ENCODE measurements at places on chromosomes 7 and 10.

GRCh38 chr10:128723631-128724205 is 597.5 kb upstream of the MKI67 start:
- no peak for DNase-seq

GRCh38 chr10:12638781-12639180 is 289.4 kb downstream of the CAMK1D start:
- no peak for DNase-seq

- DNase-seq = peak; percentile 55
Measured at GRCh38 chr10:123007558-123008354, 839 bp downstream of the IKZF5 start.

GRCh38 chr10:106255111-106255678 is 909.3 kb downstream of the SORCS1 start:
- no peak for DNase-seq

DNA sequence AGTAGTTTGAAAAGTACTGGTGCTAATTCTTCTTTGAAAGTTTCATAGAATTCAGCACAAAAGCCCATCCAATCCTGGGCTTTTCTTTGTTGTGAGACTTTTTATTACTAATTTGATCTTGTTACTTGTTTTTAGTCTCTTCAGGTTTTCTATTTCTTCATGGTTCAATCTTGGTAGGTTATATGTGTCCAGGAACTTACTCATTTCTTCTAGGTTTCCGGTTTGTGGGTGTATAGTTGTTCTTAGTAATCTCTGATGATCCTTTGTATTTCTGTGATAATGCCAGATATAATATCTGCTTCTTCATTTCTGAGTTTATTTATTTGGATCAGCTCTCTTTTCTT is 147.5 kb downstream of the RTKN2 start:
- DNase-seq = no peak

DNA sequence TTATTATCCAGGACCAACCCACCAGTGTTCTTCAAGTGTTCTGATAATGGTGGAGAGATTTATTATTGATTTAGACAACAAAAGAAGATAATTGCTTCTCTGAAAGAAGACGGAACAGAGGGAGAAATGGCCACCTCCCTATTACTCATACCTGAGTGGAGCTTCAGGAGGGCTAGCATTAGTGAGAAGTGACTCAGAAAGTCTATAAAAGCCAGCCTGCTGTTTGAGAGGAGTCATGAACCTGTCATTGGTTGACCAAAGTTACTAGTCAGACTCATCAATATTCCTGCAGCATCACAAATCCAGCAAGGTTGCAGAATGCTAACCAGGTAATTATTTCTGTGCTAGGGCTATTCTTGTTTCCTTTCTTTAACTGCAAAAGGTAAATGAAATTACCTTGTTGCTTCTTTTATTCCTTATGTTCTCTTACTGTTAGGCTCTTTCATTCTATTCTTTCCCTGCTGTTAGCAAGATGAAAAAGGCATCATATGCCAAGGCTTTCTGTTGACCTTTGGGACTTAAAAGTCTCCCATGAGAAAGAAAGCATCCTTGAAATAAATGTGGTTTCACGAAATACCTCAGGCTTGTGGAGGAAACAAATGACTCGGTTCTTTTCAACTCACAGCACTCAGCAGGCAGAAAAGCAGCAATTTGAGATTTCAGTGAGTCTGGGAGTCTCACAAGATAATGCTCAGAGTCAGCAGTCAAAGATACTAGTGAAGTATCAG is 256.4 kb upstream of the PHYHIPL start:
- DNase-seq = no peak

GRCh38 chr10:31749981-31750840 is 178.4 kb downstream of the ARHGAP12 start:
- DNase-seq = peak; percentile 82

GRCh38 chr7:70527520-70528115 is 604.3 kb upstream of the GALNT17 start:
- no peak for DNase-seq

DNA sequence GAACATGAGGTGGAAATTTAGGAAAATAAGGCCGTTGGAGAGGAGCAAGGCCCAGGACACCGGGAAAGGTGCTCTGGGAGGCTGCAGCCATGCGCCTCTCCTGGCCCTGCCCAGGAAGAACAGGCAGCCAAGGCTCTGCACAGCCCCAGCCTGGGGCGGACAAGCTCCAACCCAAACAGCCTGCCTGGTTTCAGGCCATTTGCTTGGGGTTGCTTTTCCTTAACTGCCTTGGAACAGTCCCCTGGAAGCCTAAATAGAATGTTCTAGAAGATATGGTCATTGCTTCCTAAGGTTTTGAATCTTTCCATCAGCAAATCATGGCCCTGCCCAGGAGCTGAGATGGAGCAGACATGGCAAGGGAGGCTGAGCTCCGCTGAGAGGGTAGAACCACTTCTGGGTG is 11.0 kb downstream of the VSTM4 start:
- DNase-seq = no peak

DNA sequence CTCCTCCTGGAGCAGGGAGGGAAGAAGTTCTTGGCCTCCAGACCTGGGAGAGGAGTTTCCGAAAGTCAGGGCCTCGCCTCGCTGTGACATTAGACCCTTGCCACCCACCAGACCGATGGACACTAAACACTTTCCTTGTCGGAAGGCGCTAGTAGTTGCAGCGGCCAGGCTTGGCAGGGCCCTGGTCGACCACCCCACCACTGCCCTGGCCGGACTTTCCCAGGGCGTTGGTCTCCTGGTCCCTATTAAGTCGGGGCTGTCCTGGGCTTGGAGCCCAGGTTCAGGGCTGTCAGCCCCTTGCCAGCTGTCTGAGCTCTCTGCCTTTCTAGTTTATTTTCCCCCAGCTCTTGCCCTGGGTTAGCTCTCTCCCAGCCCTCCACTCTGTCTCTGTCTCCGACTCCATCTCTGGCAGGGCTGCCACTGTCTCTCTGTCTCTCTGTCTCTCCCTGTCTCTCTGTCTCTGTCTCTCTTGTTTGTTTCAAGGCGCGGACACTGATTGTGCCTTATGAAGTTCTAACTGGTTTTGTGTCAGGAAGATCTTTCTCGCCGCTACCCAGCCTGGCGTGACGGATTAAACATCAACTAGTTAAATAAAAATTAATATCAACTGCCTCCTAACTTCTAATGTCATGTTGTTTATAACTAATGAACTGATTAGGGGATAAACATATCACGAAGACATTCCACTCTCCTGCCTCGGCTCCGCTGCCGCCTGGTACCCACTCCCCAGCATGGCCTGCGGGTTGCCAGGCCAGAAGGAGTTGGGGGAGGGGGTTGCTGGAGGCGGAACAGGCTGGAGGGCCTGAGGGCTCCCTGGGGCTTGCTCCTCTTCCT is 13.8 kb upstream of the PAX2 start:
- DNase-seq = no peak

DNA sequence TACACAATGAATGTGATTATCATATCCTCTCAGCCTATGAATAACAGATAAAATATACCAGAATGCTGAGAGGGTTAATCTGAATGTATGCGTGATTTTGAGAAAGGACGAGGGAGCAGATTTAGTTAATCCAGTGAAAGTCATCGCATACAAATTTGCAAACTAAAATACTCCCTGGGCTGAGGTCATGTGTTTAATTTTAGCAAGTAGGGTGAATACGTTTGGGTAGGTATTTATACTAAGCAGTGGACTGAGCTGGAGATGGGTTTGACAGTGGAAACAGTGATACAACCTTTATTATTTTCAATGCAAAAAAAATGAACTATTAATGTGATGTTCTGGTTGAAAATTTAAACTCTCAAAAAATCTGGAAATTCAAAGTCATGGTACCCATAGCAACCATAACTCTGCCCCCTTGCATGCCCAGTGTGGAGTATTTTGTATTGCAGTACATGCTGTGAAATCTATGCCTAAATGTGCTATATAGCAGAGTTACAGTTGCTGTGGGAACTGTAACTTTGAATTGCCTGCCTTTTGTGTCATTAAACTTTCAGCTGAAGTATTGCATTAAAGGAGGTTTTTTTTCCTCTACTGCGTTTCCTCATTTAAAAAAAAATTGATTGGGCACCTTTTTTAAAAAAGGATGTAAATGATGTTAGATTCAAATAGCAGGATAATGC is 9.5 kb upstream of the ARID5B start:
- no peak for DNase-seq

- DNase-seq = no peak
Measured at GRCh38 chr7:11623093-11623678, 208.8 kb downstream of the THSD7A start.

DNA sequence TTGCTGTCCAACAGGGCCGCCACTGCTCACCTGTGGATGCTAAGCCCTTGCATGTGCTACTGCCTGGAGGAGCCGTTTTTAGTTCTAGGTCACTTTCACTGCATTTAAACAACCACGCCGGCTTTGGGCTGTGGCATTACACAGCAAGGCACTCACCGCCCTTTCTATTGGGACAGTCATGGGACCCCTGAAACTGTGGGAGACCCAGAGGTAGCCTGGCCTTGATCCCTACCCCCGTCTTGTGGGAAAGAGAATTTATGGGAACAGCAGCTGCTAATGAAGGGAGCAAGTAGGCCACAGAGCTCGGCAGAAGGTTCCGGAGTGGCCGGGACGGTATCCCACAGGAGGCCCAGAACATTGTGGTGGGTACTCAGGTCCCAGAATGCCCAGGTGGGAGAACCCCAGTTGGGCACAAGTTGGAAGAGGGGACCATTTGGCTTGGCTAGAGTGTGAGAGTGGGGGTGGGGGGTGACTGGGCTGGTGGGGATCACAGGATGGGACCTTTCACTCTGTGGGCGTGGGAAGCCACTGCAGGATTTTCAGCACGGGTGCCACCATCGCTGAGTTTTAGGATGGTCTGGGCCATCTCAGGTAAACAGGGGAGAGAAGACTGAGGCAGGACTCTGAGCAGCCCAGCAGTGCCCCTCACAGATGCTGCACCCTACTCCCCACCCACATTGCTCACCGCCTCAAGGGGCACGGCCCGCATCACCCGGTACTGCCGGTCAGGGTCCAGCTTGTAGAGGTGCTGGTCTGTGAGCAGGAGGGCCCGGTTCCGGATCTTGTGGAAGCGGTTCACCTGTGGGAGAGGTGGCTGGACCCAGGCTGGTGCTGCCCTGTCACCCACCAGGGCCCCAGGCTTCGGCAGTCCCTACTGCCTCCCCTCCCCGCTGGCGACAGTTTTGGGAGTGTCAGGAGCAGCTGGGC is 15.2 kb downstream of the MYO1G start:
- no peak for DNase-seq

- no peak for DNase-seq
Measured at GRCh38 chr10:96560489-96560888, 26.3 kb downstream of the TM9SF3 start.

- no peak for DNase-seq
Measured at GRCh38 chr7:123876557-123877256, 31.7 kb downstream of the HYAL4 start.

DNA sequence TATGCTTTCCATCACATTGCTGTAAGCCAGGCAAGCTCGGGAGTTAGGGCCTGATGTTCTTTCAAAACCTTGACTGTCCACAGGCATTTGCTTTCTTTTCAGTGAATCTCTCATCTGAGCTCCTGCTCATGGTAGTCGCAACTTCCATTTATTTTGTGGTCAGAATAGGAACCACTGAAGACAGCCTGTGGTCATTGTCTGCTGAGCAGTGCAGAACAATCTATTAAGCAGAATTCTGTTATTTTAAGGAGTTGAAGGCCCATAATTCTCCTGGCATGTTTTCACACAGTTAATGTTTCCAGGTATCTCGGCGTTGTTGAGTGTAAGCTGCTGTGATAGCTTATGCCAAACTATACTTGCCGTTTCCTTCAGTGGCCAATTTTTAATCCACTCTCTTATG is 491.1 kb upstream of the AKR1E2 start:
- DNase-seq = no peak

- DNase-seq = no peak
Measured at GRCh38 chr7:30040938-30041337, 12.7 kb downstream of the PLEKHA8 start.

- DNase-seq = no peak
Measured at GRCh38 chr10:9811601-9812000, 1206.1 kb upstream of the CELF2 start.

- DNase-seq = no peak
Measured at GRCh38 chr7:31358467-31358866, 17.9 kb upstream of the NEUROD6 start.

DNA sequence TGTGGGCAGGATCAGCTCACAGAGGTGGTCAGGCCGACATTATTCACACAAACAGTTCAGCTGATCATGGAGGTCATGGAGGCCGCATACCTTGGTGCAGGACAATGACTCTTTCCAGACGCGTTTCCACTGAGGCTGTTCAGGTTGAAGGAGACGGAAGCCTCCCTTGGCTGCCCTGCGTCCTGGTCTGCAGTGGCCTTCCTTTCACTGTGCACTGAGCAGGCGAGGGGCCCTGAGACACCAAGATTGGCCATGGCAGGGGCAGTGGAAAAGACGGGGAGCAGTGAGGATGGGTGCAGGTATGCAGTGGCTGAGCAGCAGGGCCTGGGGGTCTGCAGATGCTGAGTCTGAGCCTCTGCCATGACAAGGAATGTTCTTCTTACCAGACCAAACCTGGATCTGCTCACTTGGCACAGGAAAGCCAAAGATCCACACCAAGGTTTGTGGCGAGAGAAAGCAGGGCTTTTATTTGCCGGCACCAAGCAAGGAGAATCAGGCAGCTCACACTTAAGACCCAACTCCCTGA is 263.3 kb downstream of the GLRX3 start:
- no peak for DNase-seq

GRCh38 chr10:2665772-2666171 is 401.6 kb upstream of the PFKP start:
- no peak for DNase-seq

DNA sequence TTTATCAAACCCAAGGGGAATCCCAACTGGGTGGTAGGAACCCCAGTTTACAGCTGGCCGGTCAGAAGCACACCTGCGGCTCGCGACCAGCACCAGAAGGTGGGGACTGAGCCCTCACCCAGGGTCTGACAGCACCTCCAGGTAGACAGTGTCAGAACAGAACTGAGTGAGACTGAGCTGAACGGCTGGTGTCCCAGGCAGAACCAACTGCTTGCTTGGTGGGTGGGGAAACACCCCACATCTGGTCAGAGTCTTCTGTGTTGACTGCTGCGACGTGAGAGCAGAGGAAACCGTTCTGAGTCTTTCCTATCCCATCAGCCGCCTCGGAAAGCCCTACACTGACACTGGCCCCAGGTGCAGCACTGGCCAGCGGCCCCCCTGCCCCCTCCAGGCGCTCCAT is 160.7 kb downstream of the MAD1L1 start:
- no peak for DNase-seq

DNA sequence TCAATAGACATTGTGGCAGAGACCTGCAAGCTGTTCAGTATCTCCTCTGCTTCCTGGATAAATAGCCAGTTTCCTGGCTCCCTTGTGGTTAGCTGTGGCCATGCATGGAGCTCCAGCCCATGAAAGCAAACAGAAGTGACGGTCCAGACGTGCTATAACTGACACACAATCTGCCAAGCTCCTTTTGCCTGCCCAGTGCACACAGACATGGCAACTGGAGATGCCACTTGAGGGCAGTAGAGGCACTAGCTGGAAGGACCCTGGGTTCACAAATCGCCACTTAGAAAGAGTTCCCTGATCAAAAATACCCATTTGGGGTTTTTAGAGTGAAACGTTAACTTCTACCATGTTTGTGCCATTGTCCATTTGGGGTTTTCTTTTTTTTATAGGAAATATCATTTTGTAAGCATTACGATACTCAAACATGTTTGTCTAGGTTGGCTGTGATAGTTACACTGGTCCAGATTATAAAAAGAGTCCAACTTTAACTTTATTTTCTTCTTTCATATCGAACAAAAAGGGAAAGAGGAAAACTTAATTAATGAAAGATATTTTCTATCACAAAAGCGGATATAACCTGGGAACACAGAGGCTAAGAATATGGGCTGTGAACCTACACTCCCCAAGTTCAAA is 31.3 kb downstream of the KIN start:
- DNase-seq = peak; percentile 62

GRCh38 chr10:132289439-132289838 is 18.3 kb downstream of the STK32C start:
- DNase-seq = no peak

Measured in body of pancreas (tissue), 4 donors.